ENCODE measurements at places on chromosomes 5 and 9.

- no peak for DNase-seq
Observed at GRCh38 chr9:116604251-116604650, 82.9 kb upstream of the TRIM32 start.

DNA sequence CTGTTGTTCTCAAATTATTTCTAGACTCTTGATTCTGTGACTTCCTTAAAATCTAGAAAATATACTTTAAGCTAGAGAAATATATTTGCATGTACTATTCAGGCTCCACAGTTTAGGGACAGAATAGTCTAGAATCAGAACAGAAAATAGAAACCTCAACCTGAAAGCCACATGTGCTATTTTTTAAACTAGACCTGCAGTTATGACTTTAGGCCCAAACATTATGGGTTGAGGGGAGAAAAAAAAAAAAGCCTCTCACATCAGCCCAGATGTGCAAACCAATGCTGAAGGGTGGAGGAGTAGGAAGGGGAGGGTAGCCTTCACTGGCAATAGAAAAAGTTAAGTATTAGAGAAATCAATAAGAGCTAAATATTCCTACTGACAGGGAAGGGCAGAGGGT lies 35.7 kb downstream of the ELL2 start:
- DNase-seq, result no peak

DNA sequence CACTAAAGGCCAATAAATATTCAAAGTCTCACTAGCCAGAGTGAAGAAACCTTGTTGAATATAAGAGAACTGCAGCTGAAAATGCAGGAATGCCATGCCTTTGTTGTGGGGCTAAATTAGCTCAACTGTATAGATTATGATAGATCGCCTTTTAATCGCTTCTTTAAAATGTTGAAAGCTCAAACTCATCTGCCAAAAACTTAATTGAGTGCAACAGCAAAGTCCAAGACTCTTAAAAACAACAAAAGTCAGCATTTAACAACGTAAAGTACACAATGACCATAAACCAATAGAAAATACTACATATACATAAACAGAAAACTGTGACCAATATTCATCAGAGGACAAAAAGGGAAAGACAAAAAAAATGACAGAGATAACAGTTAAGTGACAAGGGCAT lies 585.0 kb upstream of the CDH6 start:
- no peak for DNase-seq

DNA sequence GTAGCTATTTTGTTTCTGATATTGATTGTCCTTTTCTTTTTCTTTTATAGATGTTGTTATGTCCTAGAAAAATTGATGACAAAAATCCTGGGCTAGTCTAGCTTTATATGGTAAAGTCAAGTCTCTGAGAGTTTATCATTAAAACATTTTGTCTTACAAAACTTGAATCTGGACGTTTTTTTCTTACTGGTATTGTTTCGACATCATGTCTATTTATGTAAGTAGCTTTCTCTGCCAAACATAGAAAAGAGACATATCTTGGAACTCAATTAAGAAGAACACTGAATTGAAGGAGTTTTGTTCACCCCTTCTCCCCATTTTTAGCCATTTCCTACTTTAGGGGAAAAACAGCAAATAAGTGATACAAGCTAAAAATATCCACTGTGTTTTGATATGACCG lies 151.5 kb downstream of the ISOC1 start:
- no peak for DNase-seq

- no peak for DNase-seq
Observed at GRCh38 chr9:115551396-115551795, 433.4 kb upstream of the TNC start.

- peak; percentile 84 for DNase-seq
Observed at GRCh38 chr9:92774274-92774673, 9.6 kb upstream of the BICD2 start.

GRCh38 chr9:22030101-22030598 lies 21.0 kb upstream of the CDKN2B start:
- DNase-seq, result peak; percentile 88

DNA sequence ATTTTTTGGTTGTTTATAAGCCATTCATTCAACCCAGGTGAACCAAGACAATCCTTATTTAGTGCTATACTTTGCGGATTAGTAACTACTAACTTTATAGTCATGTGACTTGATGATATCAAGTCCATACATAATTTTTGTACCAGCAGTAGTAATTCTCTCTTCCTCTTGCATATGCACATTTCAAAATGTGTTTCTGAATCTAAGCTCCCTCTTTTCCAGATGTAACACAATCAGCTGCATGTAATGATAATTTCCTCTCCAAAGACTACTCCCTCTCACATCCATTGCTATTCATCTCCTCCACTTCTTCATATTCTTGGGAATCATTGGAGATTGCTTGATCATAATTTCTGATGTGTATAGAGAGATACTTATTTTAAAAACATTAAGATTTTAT lies 510.1 kb upstream of the CDH18 start:
- DNase-seq, result no peak

- DNase-seq, result no peak
Observed at GRCh38 chr5:103298607-103299188, 40.1 kb downstream of the MACIR start.

GRCh38 chr5:92896722-92897121 lies 684.3 kb downstream of the NR2F1-AS1 start:
- no peak for DNase-seq

- DNase-seq, result peak; percentile 54
Observed at GRCh38 chr5:119435436-119436132, 16.7 kb upstream of the HSD17B4 start.

GRCh38 chr9:87445646-87446045 lies 52.0 kb upstream of the DAPK1 start:
- DNase-seq, result peak; percentile 40

GRCh38 chr5:60207040-60207439 lies 313.5 kb upstream of the PDE4D start:
- DNase-seq, result no peak

- peak; percentile 79 for DNase-seq
Observed at GRCh38 chr9:137000177-137000930, 4.0 kb upstream of the CLIC3 start.

DNA sequence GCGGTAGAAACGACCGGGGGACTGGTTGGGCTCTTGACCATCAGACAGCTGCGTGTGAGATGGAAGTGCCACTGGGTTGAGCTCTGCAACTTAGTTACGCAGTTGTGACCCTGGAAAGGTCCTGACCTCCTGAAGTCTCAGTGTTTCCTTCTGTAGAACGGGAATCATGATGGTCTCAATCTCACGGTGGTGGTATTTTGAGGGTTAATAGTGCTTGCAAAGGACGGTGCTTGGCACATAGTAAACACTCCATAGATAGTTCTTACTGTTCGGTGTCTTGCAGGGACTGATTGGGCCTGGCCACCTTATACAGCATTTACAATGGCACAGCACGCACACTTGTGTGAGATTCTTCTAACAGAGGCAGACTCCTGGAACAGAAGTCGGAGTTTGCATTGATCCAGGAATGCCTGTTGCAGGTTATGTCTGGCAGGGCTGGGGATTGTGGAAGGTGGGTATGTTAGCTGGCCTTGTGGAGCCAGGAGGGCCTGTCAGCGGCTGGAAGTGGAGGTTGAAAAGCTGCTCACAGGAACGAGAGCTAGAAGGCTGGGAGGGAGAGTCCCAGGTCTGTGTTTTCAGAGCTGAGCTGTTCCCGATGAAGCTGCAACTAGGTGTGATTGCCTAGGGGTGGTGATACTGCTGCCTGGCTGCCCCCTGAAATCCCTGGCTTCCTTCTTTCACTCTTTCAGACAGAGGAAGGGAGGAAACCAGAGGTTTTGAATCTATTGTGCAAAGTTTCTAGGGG lies 962 bp upstream of the TXN start:
- DNase-seq, result no peak

GRCh38 chr9:2180704-2181103 lies 165.6 kb downstream of the SMARCA2 start:
- DNase-seq, result no peak

DNA sequence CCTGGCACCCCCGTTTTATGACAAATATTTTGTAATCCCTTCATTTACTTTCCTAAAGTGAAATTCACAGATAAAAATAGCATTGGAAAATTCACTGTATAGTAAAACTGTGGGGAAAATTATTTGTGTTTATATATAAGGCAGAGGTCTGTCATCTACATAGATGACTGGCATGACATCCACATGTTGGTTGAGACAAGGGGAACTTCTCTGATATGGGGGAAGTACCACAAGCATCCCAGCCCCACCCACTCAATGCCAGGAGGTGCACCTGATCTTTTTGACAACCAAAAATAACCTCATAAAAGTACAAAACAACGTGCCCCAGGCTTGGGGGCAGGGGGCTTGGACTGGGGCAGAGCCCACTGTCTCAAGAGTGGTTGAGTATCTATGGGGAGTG lies 6.3 kb upstream of the TDRD7 start:
- no peak for DNase-seq

DNA sequence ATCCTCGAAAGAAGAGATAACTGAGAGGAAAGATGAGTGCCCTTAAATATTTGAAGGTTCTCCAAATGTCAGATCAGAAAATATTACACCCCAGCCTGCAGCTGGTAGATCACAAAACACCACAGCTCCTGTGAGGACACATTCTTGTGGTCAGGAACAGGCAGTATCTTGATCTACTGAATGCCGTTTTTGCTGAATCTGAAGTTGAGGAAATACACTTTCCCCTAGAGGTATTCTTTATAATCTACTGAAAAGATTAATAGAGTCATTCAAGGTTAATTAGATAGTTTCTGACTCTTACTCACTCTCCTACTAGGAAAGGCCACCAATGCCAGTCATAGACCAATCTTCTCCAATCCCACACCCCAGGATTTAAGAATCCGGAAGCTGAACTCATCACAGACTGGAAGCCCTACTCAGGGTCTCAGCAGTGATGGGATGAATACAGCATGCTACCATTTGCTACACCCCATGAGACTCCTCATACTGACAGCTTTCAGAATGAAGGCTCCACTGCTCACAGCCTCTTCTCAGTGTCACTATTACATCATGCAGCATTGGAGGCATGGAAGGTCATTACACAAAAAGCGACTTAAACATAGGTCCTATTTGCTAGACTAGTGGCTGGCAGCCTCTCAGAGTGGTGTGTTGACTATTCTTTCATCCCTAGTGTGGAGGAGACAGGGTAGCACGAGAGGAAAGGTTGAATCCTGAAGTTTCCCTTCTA lies 143.9 kb upstream of the SLC1A3 start:
- no peak for DNase-seq

Measured in mesenchymal stem cell (in vitro differentiated cells and primary cell).